Stimulated activated CD8-positive, alpha-beta memory T cell treated with anti-CD3 and anti-CD28 coated beads, Interleukin-4, amount 100 ng/mL, for 24 hours (primary cell): ENCODE measurements at places on chromosomes 13 and 19.

DNA sequence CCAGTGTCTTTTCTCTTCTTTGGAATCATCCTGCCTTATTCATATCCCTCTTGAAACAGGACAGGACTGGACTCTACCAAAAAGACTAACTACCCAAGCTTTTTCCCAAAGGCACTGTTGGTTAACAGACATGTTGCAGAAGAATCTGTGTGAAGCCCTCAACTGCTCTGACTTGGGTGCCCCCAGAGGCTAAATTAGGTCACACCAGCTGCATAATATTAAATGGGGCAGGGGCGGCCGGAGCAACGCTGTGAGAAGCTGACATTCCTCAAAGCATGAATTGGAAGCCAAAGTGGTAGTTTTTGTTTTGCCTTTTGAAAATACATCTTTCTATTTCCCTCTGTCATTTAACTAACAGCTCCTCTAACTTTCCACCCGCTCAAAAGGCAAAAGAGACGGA lies 185.9 kb downstream of the LHFPL6 start:
- DNase-seq: no peak

- no peak for DNase-seq
Observed at GRCh38 chr19:15091918-15092753, 10.1 kb downstream of the OR1I1 start.

GRCh38 chr19:45630463-45630862 lies 8.7 kb downstream of the EML2 start:
- no peak for DNase-seq

GRCh38 chr13:25939961-25940687 lies 111.7 kb downstream of the SHISA2 start:
- no peak for DNase-seq

DNA sequence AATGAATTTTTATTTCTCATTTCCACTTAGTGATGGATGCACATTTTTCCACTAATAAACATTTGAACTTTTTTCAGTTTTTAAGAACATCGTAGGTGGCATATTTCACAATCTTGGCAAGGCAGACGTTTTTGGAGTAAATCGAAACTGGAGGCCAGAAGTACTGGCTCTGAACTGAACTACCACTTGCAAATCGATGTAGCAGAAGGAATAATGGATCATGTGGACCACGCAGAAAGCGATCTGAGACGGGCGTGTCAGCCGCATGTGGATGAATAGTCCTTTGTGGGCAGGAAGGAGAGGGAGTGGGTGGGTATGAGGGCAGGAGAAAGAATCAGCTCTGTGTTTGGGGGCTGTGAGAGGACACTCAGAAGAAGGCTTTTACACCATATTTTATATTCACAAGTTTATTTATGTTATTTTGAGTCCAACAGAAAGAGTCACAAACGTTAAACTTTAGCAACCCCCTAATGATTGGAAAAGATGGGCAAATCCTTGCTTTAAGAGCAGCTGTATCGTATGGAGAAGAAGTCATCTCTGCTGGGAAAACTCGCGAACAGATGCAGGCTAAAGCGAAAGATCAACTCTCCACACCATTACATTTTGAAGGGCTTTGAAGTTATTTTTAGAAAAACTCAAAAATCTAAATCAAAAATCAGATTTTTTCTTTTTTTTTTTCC lies 90.5 kb downstream of the COL4A2 start:
- no peak for DNase-seq

DNA sequence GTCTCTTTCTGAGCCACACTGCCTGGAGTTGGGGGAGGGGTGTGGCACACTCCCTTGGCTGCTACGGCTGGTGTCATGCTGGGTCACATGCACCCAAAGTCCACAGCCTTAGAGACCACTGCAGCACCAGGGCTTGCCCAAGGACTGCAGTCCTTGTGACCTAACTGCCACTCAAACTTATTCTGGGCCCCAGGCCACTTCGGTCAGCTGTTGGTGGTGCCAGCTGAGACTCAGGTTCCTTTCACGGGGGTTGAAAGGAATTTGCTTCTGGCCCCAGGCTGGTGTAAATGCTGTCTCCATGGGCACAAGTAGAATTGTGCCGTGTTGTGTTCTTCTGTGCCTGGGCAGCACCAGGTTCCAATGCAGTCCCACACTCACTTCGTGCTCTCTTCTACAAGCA lies 9.5 kb upstream of the VN1R1 start:
- DNase-seq: no peak

DNA sequence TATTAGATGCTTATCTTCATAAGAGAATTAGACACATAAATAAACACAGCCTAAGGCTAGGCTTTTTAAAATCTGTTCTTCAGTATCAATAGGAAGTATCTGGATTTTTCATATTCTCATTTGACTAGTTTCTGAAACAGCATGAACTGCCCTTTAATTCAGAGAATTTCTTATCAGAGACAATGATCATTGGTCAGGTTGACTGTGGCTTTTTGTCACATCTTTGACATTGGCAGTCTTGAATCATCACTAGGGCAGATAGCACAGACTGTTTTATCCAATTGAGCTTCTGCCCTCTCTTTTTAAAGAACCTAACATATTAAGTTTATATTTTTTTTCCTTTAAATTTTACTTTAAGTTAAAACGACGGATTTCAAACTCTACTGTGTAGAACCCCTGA lies 59.6 kb downstream of the DPY19L3 start:
- no peak for DNase-seq

DNA sequence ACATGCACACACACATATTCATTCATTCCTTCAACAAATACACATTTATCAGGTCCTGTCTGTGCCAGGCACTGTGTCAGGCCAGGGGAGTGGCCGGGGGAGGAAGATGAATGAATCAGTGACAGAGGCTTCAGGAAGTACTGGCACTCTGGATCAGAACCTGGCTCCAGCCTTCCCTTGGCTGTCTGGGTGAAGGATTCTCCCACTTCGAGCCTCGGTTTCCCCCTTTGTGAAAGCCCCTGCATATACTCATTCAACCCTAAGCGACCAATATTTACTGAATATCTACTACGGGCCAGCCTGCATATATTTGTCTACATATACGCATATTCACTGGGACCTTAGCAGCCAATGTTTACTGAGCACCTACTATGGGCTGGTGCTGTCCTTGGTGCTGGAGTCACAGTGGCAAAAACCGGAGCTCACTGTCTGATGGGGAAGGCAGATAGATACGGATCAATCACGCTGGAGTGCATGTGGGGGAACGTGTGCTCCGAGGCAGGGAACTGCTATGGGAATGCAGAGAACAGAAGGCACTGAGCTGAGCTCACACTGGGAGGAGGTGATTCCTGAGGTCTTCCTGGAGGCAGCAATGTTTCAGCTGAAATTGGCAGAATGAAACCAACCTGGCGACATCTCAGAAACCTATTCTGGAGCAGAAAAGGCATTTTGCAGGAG lies 636 bp upstream of the ZNF579 start:
- DNase-seq: no peak

DNA sequence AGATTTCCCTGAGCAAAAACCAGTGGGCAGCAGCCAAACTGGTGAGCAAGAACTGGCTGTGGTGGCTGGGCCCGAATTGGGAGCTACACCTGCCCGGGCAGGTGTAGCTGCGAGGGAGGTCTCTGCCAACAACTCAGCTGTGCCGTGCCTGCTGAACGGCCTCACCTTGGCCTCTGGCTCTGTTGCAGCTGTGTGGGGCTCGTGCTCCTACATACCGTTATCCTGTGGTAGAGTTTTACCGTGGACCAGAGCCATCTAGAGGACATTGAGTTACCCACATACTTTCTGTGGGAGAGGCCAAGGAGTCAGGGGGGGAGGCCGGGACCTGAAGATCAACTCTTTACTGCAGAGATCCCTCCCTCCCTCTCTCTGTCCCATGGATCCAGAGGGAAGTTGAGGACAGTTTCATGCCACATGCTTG lies 113.2 kb downstream of the TM9SF2 start:
- no peak for DNase-seq

DNA sequence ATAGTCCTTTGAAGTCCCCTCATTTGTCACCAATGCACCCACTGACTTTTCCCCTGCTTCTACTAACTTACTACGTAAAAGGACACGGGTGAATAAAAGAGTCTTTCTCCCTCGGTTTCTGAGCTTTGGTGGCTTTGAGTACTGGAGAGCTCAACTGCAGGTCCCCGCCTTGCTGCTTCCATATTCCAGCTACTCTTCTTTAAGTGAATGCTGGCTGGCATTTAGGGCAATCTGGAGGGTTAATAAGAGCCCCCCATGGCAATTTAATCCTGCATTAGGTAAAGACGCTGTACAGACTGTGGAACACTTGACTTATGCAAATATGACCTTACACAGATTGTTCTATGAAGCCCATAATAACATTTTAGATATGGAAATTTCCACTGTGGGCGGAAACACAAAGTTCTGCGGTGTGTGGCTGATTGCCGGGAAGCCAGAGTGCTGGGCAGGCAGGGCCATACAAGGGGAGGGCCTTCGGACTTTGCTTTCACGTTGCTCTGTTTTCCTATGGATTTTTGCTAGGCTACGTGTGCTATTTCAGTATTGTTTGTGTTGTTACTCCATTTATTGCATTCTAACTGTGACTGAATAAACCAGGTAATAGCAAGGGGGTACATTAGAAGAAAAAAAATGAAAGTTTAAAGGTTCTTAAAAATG lies 97.5 kb downstream of the SLC10A2 start:
- DNase-seq: no peak

GRCh38 chr19:13120817-13121216 lies 2.8 kb downstream of the NACC1 start:
- no peak for DNase-seq

DNA sequence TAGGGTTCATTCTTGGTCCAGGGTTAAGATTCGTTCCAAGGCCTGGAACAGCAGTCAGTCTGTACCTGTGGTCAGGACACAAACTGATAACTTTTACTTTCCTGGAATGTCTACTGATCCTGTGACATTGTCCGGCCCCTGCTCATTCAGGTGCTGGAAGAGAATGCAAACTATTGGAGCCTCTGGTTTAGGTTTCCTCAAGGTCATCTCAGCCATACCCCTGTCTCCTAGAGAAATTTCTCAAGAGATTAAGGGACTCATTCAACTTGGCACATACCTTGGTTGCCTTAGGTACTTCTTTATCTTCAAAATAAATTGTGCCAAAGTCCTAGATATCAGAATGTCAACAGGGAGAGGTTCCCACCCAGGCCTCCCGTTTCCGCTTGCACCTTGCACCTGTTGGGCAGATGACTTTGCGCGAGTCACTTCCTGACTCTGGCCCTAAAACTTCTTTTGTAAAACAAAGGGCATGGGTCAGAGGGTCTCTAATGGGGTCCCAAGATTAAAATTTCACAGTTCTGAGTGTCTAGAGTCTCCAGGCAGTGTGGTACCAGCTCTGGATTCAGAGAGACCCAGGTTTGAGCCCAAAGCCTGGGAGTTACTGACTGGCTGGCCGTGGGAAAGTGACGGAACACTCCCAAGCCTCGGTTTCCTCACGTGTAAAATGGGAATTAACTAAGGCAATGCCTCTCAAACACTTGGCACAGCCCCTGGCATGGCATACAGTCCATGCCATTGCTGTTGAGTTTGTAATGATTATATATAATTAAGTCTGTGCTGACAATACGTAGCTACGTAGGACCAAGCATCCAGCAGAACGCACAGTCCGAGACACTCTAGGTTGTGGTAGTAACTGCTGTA lies 25.8 kb upstream of the CYP2S1 start:
- DNase-seq: no peak

DNA sequence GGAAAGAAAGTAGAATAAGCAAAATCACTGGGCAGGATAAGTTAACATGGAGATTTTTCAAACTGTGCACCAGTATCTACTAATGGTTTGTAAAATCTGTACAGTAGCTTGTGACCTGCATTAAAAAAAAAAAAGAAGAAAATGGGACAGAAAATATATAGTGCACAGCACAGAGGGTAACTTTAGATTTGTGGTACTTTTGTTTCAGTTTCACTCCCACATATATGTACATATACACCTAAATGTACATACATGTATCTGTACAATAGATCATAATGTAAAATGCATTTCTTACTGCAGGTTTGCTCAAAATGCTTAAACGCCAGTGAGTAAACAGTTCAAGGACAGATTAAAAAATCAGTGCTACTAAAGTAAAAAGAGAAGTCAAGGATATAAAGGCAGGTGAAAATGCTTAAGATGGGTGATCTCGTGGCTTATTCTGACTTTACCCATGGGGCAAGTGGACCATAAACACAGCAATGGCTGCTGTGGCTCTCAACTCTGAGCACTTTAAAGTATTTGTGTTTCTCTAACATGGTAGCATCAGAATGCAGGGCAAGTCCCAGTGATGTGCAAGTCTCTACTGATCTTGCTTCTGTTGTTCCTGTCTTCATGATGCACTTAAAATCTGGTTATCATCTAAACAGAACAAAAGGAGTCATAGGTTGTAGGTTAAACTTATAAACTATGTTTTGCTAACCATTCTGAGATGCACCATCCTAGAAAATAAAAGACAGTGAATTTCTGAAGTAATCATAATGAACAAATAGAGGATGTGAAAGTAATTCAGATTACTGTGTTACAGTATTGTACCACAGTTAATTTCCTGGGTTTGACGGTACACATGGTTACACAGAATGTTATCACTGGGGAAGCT lies 112.3 kb downstream of the MIPEP start:
- DNase-seq: no peak

GRCh38 chr19:44824761-44825160 lies 15.9 kb downstream of the BCAM start:
- no peak for DNase-seq

DNA sequence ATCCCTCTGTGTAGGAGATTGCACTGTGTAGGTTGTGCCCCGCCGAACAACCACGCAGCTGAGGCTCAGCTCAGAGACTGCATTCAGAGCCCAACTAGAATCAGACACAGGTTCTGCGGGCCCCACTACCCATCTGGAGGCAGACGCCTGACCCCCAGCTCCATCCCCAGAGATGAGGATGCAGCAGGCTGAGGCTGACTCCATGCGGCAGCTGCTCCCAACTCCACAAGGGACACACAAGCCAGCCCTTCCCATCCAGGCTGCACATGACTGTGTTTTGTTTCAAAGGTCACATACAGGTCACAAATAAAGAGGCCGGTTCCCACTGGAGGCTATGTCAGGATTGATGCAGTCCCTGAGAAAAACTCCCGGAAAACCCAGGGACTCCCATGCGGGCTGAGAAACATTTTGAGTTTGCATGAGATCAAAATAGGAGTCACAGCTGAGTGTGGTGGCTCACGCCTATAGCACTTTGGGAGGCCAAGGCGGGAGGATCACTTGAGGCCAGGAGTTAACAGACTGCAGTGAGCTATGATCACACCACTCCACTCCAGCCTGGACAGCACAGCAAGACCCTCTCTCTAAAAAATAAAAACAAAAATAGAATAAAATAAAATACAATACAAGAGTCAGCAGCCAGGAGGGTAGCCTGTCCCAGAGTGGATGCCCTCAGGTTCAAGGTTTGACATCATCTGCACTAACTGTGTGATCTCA lies 14.0 kb downstream of the ELL start:
- no peak for DNase-seq

GRCh38 chr19:6229216-6229913 lies 50.4 kb downstream of the MLLT1 start:
- DNase-seq: no peak
